ENCODE measurements at places on chromosomes 7 and 10.

DNA sequence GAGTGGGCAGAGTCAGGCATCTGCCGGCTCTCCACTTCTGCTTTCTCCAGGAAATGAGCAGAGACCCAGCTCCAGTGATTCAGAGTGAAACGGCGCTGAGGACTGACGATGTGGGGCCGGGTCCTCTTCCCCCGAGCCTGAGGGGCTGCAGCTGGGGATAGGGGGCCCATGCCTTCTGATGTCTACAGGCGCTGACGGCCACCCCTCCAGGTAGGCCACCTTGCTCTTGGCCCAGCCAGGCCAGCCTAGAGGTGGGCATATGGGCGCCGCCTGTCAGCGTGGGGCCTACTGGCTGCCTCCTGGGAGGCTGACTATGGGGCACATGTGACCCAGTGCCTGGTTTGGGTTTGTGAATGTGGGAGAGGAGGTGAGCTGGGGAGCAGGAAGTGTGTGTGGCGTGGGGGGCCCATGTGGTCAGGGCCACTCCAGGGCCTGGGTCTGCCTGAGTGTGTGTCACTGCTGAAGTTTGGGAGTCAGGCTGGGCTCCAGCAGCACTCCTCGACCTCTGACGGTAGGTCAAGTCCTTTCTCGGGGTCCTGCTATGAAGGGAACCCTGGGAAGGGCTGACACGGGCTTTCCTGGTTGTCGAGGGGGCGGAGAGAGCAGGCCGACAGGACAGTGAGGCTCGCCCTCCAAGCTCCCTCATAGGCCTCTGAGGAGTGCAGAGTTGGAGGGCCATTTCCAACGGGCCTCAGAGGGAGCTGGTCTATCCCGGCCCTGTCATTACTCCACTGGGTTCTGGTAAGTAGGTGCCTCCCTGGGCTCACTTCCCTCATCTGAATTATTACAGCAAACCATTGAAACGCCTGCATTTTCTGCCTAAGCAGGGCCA lies at the start of gene WDFY4:
WDFY4 (plus strand) TSS at position 82 of the 832 bp plus-strand sequence. CDS start 24,860 bp downstream, outside the sequence.
- no peak for DNase-seq

- peak; percentile 16 for DNase-seq
Measured at GRCh38 chr7:44131173-44132029, 8.1 kb upstream of the POLD2 start.

GRCh38 chr7:44574287-44574872 lies 672 bp upstream of the DDX56 start:
- no peak for DNase-seq

DNA sequence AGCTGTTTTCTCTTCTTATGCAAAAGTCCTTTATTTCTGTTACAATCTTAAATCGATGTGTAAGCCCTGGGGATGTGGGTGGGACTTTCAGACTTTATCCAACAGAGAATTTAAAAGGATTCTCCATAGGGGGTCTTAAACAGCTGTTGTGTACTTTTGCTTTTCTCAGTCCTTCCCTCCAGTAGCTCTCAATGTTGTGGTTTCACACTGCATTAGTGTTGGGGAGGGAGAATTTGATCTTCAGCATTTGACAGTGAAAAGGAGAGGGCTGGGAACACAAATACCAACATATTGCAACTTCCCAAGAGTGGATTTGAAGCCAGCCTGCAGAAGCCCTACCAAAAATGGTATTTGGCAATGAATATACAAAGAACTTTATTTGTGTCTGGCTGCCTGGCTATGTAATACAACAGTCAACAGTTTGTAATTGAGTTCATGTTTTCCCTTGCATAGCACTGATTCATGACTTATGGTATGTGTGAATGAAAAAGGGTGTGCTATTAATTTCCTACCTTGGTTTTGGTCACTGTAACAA lies 80.1 kb upstream of the CAPZA2 start:
- DNase-seq = no peak

GRCh38 chr7:133709036-133709880 lies 417.9 kb upstream of the LRGUK start:
- no peak for DNase-seq

GRCh38 chr7:38548605-38549004 lies 82.6 kb downstream of the AMPH start:
- no peak for DNase-seq

DNA sequence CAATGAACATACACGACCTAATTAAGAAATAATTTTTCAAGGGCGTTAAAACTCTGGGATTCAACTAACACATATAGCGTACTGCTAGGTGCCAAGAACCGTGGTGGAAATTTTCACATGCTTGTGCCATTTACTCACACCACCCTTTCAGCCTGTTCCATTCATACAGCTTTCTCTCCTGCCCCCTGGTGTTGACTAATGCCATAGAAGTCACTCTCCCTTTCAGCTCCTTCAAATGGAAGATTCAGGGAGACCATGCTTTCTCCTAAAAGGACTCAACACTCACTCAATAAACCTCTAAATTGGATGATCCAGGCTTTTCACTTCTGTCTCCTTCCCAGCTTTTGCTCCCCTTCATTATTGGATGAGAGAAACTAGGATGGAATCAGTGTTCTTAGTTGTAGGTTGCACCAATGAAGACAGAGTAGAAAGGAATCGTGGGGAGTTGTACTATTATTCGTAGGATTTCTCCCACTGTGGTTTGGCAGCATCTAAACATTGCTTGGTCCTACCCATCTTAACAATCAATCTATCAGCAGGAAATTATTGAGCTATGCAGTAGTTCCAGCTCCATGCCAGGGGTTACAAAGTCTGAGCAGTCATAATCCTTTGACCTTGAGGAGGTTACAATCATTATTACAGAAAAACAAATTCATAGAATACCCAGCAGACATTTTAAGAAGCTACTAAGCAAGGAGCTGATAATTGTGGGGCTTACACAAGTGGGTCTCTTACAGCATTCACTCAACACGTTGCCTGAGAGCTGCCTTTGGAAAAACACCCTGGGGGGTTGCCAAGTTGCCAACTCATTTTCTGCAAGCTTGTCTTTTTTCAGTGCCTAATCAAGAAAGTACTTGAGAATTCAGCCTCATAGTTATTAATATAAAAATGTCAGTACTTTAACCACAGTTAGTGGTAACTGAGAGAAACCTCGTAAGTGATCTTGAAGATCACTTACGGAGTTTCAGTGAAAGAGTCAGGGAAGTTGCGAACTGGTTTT lies 2.8 kb upstream of the PPP1R3C start:
- peak; percentile 69 for DNase-seq

DNA sequence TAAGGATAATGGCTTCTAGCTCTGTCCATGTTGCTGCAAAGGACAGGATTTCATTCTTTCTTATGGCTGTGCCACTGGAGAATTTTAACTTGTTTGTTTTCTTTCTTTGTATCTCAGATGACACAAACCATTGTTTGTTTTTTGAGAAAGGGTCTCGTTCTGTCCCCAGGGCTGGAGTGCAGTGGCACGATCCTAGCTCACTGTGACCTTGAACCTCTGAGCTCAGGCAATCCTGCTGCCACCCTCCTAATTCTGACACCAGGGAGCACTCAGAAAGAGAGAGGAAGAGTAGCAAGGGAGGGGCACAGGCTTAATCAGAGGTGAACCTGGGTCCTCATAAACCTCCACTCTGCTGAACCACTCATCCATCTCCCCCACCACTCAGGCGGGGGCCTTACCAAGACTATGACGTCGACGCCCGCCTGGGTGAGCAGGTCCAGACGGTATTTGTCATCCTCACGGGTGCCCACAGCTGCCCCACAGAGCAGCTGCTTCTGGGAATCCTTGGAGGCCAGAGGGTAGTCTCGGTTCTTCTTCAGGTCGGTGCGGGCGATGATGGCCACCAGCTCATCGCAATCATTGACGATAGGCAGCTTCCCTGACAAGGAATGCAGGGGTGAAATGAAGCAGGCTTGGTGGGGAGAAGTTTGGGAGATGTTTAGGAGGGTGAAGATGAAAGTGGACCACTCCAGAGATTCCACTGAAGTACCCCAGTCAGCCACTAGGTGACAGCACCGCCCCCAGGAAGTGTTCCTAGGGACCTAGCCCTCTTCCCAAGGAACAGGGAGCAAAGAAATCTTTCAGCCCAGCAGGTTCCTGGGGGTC lies 11.6 kb downstream of the IMPDH1 start:
- DNase-seq = peak; percentile 29

DNA sequence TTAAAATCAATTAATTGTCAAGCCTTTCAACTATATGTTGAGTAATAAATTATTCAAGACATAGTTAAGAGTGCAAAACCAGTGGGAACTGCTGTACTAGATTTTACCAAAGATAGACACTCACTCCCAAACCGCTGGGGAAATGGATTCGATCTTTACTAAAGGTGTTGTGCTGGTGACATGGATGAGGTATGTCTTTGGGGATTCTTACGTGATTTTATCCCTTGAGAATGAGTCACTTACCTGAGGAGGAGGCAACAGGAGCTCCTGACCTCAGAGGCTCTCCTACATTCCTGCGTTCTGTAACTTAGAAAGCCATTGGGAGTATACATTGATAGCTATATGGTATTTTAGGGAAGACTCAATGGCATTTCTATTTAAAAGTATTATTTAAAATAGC lies 165.5 kb downstream of the PKD1L1 start:
- DNase-seq = no peak

GRCh38 chr7:112869111-112869774 lies 79.0 kb upstream of the TMEM168 start:
- no peak for DNase-seq

GRCh38 chr7:129841465-129841864 lies 111.3 kb downstream of the UBE2H start:
- no peak for DNase-seq

DNA sequence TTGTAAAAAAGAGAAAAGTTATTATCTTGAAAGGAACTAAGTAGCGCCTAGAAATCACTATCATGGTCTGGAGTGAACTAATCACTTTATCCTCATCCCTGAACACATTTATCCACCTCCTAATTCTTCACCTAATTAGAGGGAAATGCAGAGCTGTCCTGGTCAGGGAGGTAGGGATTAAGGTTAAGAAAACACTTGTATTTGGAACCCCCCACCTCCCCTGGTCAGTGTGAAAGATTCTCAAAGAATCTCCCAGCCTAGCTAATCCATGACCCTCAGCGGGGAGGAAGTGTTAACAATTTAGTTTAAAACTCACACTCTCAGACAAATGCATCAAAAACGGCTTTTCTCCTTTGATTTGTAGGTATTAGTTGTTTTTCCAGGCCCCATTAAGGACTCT lies 83.8 kb downstream of the FAM204A start:
- no peak for DNase-seq

- DNase-seq = no peak
Measured at GRCh38 chr10:95644901-95645300, 11.6 kb downstream of the ALDH18A1 start.

GRCh38 chr10:73914036-73914435 lies 3.1 kb downstream of the PLAU start:
- DNase-seq = no peak

GRCh38 chr10:95375418-95375817 lies 84.6 kb upstream of the PDLIM1 start:
- no peak for DNase-seq

- DNase-seq = no peak
Measured at GRCh38 chr7:76268376-76268775, 34.1 kb upstream of the HSPB1 start.

DNA sequence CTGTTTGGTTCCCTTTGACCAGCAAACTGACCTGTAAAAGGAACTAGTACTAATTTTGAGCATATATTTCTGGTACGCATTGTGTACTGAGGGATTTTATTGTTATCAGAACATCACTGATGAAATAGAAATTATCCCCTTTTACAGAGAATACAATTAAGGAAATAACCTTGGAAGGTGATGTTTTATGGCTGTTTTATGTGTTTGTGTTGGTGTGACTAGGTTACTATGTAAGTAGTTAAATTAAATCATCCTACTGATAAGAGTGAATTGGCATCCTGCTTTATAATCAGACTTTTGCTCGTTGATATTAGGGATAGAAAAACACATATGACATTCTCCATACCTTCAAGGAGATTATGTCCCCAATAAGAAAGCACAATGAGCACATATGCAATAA lies 596.6 kb downstream of the SORCS3 start:
- no peak for DNase-seq

- no peak for DNase-seq
Measured at GRCh38 chr7:105854498-105854897, 21.9 kb downstream of the ATXN7L1 start.

DNA sequence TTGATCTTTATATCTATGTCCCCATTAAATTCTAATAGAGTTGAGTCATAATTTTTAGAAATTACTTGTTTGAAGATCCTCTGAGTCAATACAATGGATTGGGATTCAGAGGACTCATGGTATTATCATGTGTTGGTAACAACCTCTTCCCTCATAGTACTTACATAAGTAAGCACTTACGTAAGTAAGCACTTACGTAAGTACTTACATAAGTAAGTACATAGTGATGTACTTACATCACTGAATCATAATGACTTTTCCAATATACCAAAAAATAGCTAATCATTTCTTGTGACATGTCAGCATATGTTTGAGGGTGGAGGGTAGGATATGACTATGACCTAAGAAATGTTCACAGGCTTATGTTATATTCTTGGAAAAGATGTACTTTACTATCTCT lies 740.5 kb downstream of the SORCS1 start:
- DNase-seq = no peak

DNA sequence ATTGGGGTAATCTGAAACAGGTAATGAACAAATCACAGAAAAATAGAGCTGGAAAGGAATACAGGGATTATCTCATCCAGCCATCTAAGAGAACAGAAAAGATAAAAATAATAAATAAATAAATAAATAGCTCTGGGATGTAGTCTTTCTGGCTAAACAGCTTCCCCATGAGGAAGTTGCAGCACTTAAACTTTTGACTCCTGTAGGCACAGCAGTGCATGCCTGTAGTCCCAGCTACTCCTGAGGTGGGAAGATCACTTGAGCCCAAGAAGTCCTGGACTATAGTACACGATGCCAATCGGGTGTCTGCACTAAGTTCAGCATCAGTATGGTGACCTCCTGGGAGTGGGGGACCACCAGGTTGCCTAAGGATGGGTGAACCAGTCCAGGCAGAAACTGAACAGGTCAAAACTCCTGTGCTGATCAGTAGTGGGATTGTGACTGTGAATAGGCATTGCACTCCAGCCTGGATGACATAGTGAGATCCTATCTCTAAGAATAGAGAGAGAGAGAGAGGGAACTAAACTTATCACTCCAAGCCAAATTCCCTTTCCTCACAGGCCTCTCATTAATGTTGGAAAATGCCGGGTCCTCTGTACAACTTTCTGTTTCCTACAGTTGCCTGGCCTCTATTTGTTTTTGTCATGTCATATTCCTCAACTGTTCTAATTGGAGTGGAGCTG lies 61.7 kb upstream of the CDK13 start:
- DNase-seq = no peak

GRCh38 chr7:105688617-105689016 lies 107.3 kb upstream of the EFCAB10 start:
- no peak for DNase-seq

DNA sequence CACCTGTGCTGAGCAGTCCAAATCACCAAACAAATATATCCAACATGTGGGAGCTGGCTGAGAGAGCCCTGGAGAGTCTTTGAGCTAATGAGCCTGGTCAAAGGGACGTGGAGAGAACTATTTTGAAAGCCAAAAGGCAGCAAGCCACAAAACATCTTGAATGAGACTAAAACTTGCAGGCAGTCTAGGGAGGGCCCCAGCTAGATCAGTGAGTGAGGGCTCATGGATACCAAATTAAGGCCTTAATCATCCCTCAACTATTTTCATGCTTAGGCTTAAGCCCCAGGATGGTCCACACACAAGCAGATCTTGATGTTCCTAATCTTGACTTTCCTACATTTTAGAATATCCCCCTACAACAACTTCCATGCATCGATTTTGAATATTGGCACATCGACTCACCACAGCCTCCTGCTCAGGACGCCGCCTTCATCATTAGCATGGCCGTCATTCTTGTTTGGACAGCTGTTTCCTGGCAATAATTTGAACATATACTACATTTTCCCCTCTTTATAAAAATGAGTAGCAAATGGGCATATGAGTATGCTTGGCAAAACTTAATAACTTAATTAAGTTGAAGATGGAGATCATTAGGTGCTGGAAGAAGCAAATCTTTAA lies 86.9 kb upstream of the ADAM12 start:
- peak; percentile 17 for DNase-seq

GRCh38 chr10:113705344-113705652 lies 25.6 kb downstream of the CASP7 start:
- DNase-seq = no peak

Data from NCI-H1092 (cell line).